Activated T-helper 1 cell treated with anti-CD3 and anti-CD28 coated beads, Interleukin-2, amount 50 U/mL, for 16 hours (primary cell): ENCODE measurements at places on chromosomes 12 and 14.

GRCh38 chr12:68121143-68121542 is 38.4 kb downstream of the IFNG start:
- no peak for DNase-seq

DNA sequence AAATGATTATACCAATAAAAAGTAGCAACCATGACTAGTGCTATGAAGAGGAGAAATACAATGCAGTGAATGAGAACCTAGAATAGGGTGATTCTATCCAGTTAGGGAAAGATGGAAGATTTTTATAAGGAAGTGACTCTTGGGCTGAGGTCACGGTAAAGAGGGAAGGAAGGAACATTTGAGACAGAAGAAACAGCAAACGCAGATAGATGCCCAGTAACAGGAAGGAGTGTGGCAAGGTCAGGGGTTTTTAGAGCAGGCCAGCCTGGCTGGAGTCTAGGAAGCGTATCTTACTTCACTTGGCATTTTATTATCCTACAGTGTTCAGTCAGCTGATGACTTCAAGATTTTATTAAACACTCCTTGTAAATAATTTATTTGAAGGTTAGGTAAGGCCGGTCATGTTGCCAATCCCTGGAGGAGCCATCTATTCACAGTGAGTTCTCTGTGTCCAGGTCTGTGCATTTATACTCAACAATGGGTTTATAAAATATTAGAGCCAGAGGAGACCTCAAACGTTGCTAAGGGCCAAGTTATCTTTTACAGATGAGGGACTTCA is 170.6 kb downstream of the PRKCH start:
- DNase-seq: no peak

DNA sequence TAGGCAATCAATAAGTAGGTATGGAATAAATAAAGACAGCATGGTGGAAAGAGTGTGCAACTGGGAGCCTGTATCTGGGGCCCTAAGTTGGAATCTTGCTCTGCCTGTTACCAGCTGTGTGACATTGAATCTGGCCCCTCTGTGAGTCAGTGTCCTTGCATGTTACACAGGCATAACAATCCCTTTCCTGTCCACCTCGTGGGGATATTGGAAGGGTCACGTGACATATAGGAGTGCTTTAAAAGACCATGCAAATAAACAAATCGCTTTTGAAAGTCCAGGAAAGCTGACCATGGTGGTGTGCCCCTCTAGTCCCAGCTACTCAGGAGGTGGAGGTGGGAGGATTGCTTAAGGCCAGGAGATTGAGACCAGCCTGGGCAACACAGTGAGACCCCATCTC is 51.1 kb upstream of the VRK1 start:
- no peak for DNase-seq

DNA sequence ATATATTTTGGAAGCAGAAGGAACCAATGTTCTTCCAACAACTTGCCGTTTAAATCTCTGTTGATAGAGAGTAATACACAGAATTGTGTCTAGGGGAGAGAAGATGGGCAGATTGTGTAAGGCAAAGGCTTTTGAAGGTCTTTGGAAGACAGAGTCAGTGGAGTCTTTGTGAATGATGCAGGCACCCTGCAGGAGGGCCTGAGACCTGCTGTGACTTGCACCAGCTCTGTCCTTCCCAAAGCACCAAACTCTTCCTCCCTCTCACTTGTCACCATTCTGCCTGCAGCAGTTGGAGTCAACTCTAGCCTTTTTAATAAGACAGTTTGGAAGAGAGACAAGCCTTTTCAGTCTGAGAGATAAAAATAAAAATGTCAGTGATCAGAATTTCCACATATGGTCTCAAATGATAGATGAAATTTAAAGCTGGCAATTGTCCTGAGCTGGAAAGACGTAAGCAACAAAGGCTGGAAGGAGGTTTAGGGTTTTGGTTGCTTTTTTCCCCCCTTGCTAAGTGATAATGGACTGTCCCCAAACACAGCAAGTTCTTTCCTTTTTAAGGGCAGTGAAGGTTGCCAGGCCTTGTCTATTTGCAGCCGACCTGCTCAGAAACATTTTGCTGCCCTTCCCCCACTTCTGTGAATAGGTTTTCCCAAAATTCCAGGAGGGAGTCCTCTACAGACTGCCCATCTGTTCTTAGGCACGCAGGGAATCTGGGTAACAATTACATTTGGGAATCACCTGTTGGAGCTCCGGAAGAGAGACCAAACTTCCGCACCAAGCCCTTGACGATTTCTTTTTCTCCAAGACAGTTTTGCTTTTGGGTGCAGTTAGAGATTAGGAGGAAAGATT is 103.0 kb upstream of the NTF3 start:
- DNase-seq: no peak

DNA sequence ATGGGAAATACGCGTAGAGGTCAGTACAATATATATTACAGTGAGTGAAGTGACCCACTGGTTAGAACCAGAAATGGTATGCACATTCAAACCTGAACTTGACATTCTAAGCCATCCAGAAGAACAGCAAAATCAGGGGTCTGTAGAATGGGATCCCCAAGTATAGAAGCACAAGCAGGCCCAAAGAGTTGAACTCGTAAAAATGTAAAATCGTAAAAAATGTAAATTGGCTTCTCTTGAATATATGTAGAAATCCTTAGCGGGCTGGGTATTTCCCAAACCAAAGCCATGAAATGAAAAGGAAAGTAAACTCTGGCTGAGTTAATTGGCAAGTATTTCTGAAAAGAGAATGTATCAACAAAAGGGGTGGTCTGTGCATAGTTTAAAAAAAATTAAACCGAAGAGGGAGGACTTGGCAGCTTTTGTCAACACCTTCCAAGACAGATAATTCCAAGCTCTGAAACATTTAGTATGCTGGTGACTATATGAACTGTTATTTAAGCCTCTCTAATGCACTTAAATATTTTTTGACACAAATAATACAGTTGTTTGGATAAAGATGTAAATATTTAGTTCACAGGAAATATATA is 1505.6 kb upstream of the FLRT2 start:
- no peak for DNase-seq
